Activated naive CD4-positive, alpha-beta T cell treated with anti-CD3 and anti-CD28 coated beads, Interleukin-2, amount 50 U/mL, for 16 hours (primary cell): ENCODE measurements at places on chromosomes 7 and 10.

GRCh38 chr10:69179089-69179742 is 818 bp upstream of the SUPV3L1 start:
- DNase-seq = peak; percentile 17

- no peak for DNase-seq
These were observed 538.0 kb downstream of the DNAJB6 start for GRCh38 chr7:157874870-157875229.

DNA sequence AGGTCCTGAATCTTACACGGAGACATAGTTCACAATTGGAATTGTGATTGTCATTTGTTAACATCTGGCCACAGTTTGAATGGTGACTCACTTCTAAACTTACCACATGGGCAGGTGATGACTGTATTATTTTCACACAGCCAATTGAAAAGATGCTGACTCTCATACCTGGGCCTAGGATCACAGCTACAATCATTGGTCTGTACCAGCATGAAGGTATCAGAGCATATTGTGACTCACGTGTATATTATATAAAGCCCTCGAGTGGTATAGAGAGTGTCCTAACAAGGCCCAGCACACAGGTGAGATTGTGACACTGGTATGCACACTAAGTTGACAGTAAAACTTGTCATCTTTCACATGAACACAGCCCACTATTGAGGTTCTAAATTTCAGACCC is 9.4 kb upstream of the ZNF107 start:
- DNase-seq = no peak

- no peak for DNase-seq
These were observed 4.5 kb downstream of the STAM start for GRCh38 chr10:17648243-17649035.

- DNase-seq = no peak
These were observed 134.1 kb downstream of the ZNF438 start for GRCh38 chr10:30897547-30897946.

DNA sequence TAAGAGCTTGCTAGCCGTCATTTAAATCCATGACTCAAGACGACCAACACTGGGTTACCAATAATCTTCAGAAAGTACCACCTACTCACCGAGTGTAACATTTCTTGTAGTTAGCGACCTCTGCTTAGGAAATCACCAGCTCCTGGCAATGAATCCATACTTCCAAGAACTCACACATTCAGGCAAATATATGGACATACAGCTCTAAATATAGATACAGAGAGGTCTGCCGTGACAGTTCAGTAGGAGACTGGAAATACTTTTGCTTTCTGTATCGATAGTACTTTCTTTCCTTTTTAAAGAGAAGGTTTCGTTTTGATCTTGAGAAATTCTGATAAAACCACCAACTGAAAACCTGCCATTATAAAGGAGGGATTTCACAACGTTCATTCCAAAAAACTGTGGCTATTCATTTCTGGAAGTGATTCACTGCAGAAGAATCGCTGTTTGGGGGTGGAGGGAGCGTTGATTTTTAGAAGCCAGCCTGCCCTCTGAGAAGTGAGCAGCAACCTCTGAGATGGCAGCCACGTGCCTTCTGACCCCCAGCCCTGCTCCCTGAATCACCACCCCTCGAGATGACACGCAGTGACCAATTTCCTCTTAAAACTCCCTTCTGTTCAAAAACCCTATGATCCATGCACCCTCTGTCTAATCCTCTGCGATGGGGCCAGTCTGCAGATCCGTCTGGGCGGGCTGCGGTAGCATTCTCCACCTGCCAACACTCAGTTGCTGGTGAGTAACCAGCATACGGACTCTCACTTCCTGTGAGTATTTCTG is 179.0 kb upstream of the KLF14 start:
- peak; percentile 84 for DNase-seq

DNA sequence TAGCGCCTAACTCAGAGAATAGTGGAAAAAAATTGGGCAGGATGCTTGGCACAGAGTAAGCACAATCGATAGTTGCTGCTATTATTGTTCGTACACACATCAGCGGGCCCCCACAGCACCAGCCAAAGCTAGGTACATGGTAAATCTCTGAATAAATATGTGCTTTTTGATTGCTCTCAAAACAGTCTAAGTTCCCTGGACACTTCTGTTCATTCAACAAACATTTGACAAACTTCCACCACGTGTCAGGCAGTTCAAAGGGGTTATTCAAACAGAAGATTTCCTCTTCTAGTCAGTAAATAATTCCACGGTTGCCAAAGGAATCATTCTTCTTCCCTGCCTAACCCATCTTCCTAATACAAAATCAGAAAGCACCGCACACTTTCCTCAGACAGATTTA is 150.8 kb downstream of the DGKI start:
- DNase-seq = no peak

DNA sequence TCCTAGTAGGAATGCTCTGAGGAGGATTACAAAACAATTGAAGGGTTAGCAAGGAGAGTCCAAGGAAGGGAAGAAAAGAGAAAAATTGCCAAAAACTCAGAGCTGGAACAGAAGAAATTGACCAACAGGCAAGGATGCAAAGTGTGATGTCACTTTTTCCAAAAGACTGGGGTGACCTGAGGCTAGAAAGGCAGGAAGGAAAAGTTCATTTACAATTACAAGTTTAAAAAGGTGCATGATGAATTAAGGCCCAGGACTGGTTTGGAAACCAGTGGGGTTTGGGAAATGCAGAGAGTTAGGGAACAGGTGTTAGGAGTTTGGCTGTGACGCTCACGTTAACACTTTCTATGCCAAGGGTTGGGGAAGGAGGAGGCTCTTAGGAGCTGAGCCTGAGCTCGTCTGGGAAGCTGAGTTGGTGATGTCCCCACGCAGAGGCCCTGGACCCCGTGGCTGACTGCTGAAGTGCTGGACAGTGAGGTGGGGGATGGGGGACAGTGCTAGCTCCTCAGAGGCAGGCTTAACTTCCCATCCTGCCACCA is 92.6 kb upstream of the PODXL start:
- DNase-seq = no peak

DNA sequence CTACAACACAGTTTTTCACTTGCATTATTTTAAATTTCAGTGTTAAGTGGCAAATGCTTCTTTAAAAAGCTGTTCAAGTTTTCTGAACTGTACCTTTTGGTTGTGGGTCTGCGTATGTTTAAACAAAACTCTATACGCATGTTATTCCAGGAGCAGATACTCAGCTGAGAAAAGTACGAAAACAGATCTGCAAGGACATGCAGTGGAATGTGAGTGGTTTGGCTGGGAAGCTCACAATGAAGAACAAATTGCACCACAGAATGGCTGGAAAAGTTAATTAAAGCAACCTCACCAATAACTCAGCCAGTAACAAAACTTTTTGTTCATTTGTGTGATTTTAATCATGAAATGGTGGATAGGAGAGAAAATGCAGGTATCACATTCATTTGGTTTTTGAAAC is 17.6 kb downstream of the GLI3 start:
- DNase-seq = no peak

- no peak for DNase-seq
These were observed 14.1 kb downstream of the PDZD7 start for GRCh38 chr10:101016814-101017213.

GRCh38 chr7:18224138-18224537 is 196.5 kb upstream of the PRPS1L1 start:
- DNase-seq = no peak

DNA sequence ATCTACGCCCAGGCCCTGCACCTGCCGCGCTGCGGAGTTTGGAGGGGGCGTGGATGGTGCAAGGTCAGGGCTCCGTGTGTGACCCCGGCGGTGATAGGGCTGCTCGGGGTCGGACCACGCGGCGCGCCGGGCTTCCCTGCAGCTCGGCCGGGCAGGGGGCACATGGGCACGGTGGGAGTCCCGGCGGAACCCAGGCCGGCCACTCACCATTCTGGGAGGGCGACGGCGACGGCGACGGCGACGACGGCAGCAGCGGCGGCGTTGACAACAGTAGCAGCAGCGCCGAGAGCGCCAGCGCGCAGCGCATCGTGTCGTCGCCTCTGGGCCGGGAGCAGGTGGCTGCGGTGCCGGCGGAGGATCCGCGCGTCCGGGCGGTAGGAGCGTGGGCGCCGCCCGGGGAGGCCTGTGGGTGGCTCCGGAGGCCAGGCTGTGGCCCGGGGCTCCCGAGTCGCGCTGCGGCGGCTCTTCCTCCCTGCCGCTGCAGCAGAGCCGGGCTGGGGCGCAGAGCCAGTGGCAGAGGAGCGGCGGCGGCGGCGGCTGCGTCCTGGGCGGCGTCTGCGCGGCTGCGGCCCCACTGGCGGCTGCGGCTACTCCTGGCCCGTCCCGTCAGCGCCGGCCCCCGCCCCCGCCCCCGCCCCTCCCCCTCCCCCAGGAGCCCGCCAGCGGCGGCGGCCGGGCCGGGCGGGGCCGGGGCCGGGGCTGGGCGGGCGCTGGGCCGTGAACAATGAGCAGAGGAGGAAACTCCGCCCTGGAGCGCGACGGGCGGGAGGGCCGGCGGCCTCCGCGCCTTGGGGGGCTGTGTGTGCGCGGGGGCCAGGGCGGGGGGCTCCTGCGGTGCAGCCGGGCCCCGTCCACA is at the start of gene PODXL:
TSS of gene PODXL (minus strand) at position 576 of the 856 bp plus-strand sequence. CDS start at position 307, 269 bp downstream.
- DNase-seq = peak; percentile 47

- DNase-seq = no peak
These were observed 115.1 kb upstream of the AGK start for GRCh38 chr7:141436139-141436538.

DNA sequence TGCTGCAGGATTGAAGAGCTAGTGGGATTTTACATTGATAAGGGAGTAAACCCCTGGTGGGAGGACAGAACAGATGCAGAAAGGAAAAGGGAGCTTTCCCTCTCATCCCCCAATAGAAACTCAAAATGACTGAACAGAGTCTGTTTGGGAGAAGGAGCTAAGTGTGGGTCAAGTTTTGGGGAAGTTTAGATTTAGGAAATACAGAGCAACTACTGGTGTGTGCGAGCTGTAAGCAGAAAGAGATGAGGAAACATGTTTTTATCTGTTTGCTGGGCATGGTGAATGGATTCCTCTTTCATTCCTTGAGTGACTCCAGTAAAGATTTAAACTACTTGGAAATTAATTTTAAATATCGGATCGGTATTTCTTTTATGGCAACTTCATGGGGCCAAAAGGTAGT is 132.7 kb downstream of the AOAH start:
- DNase-seq = no peak

- no peak for DNase-seq
These were observed 19.6 kb upstream of the ADAM12 start for GRCh38 chr10:126407831-126408230.

DNA sequence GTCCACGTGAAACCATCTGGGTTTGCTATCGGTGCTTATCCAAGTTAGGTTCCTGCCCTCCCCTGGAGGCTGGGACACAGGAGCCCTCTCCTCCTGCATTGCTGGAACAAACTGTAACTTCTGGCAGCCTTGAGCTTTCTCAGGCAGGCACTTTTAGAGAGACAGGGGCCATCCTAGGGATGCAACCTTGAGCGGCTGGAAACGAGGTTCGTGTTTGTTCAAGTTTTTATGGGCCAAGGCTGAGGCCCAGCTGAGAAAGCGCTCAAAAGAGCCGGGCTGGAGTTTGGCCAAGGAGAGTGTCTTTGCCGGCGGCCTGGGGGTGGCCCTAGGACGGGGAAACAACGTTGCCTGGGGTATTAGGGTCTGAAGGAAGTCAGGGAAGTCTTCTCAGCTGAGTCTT is 5.5 kb upstream of the MMD2 start:
- DNase-seq = no peak

DNA sequence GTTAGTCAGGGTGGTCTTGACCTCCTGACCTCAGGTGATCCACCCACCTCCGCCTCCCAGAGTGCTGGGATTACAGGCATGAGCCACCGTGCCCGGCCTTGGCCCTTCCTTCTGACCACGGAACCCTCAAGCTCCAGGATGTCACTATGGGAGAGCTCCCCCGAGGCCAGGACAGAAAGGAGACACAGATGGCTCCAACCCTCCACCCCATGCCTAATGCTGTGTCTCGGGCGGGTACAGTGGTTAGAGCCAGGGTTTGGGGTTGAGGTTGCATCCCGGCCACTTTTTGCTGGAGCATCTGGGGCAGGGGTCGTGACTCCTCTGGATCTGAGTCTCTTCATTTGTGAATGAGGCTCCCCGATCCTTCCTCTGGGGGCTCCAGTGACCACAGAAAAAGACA is 8.1 kb downstream of the MYL10 start:
- DNase-seq = no peak

DNA sequence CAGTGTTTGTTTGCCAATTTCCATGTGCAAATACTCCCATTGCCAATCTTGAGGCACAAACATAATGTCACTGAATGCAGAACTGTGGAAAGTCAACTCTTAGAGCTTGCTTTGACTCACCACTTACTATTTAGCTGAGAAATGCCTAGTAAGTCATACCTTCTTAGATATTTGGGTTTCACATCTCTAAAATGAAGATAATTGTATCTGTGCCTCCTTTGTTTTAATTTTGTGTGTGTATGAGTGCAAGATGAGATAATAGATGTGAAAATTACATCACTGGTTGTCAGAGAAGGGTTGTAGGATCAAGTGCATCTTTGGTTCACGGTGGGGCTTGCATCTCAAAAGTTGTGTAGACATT is 407.5 kb downstream of the INHBA start:
- DNase-seq = no peak

- no peak for DNase-seq
These were observed 84.6 kb downstream of the PDGFA start for GRCh38 chr7:434891-435629.

- no peak for DNase-seq
These were observed 56.2 kb upstream of the ETV1 start for GRCh38 chr7:14045651-14046050.

DNA sequence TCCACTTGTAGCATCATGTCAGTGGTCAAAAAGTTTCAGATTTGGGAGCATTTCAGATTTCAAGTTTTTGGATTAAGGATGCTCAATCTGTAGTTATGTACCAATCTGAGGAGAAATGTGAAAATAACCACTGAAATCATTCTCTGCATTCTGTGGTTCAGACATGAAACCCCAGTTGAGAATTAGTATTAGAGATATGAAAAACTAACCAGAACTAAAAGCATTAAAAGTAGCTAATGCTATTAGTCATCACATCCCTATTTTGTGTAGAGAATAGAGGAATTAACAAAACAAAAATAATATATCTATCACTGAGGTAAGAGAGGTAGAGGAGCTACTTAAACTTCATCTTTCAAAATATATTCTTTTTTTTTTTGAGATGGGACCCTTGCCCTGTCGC is 28.0 kb downstream of the MICU1 start:
- DNase-seq = no peak

GRCh38 chr7:91655656-91656055 is 224.8 kb downstream of the MTERF1 start:
- no peak for DNase-seq

- no peak for DNase-seq
These were observed 716.9 kb downstream of the MAGI2 start for GRCh38 chr7:78736548-78736947.

- no peak for DNase-seq
These were observed 517.4 kb downstream of the CCSER2 start for GRCh38 chr10:84845628-84846261.

GRCh38 chr10:18868919-18869318 is 179.7 kb upstream of the MALRD1 start:
- DNase-seq = no peak

DNA sequence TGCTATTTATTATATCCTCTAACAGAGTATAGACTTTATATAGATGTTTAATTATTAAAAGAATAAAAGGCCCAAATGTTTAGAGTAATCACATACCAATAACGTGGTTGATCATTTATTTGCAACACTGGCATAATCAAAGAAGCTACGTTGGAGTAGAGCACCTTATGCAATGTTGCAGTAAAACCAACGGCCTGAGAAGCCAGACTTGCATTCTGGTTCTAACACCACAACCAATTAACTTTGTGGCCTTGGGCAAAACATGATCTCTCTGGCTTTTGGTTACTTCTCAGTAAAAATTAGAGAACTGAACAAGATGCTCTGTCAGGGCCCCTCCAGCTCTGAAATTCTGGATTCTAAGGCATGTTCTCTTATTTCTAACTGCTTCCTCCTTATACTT is 476.2 kb downstream of the GRM8 start:
- no peak for DNase-seq

GRCh38 chr7:135991322-135991721 is 14.2 kb upstream of the MTPN start:
- no peak for DNase-seq
